Common myeloid progenitor, CD34-positive (primary cell): ENCODE measurements at places on chromosomes 7 and 10.

DNA sequence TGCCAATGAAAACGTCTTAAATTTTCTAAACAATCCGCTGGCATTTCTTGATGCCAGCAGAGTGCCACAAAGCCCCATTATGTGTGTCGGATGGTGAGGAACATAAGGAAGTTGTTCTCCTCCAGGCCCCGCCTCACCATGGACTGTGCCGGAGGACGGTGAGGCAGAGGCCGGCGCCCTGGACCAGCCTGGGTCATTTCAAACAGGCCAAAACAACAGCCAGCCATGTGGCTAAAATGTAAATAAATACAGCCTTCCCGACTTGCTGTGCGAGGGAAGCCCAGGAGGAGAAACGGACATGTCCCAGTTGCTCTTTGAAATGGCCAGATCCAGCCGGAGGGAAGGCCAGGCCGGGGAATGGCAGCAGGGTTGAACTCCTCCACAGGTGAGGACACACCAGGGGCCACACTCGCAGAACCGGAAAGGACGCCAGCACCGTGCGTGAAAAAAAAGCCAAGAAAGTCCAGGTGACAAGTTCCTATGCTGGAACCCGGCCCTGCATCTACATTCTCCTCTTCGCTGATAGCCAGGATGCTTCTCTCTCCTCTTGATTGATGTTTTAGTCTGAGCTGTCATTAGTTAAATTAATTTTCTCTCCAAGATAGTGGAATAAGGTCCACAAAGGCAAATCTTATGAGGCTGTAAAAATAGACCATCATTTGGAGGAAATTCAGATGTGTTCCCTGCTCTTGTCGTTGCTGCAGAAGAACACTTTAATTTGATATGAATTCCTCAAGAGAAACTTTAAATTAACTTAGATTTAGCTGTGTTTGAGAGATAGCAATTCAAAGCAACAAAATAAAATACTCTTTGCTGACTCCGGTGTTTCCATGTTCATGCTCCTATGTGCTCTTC, 64.6 kb downstream of the EBF3 start:
- DNase-seq, result no peak

- no peak for DNase-seq
Measured at GRCh38 chr7:131591687-131592319, 35.4 kb upstream of the PODXL start.

DNA sequence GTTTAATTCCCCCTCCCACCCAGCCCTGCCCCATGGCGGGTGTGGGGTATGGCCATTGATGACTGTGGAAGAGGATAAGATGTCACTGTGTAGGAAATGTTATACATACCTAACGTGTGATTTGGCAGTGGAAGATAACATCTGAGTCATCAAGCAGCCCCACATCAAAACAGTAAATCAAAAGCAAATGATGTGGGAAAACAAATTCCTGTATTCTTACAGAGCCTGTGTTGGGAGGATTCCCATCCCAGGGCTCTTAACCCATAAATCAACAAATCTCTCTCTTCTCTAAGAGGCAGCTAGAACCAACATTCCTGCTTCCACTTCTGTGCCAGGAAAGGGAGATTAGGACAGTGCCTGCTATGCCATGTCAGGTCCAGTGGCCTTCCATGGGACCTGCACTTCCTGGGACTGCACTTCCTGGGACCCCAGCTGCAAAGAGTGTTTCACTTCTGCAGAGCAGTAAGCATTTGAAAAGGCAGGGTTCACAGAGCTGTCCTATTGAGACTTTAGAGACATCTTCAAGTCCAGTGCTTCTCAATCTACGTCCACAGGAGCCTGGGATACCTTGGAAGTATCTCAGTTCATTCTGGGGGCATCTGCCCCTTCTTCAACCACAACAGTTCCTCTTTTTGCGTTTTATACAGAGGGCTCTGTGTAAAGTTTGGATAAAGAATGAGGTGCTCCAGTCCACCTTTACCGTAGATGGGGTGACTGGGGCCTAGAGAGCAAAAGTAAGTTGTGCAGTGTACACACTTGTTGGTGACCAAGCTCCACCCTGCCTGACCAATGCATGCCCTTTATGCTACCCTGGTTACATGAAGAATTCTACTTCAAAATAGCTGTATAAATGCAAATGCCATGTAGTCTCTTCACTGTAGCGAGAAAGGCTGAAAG, 45.7 kb downstream of the ATXN7L1 start:
- no peak for DNase-seq

GRCh38 chr7:114567416-114567815, 152.8 kb downstream of the FOXP2 start:
- no peak for DNase-seq

GRCh38 chr10:24617771-24618396, 105.8 kb downstream of the ARHGAP21 start:
- DNase-seq, result peak; percentile 72

DNA sequence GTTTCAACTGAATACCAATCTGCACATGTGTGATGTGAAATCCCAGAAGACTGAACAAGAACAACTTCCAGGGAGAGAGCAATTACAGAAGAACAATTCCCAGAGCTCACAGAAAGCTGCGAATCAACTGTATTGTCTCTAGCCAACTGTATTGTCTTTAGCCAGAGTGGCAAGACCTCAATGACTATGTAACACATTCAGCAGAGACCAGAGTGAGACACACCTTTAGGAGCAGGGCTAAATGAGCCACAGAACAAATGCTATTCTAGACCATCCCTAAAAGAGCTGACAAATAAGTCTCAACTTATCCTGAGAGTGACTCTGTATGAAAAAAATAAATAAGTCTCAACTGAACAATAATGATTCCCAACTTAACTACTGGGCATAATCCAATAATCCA, 72.0 kb downstream of the KMT2C start:
- DNase-seq, result no peak

- DNase-seq, result no peak
Measured at GRCh38 chr7:88437132-88437531, 130.4 kb upstream of the STEAP4 start.

DNA sequence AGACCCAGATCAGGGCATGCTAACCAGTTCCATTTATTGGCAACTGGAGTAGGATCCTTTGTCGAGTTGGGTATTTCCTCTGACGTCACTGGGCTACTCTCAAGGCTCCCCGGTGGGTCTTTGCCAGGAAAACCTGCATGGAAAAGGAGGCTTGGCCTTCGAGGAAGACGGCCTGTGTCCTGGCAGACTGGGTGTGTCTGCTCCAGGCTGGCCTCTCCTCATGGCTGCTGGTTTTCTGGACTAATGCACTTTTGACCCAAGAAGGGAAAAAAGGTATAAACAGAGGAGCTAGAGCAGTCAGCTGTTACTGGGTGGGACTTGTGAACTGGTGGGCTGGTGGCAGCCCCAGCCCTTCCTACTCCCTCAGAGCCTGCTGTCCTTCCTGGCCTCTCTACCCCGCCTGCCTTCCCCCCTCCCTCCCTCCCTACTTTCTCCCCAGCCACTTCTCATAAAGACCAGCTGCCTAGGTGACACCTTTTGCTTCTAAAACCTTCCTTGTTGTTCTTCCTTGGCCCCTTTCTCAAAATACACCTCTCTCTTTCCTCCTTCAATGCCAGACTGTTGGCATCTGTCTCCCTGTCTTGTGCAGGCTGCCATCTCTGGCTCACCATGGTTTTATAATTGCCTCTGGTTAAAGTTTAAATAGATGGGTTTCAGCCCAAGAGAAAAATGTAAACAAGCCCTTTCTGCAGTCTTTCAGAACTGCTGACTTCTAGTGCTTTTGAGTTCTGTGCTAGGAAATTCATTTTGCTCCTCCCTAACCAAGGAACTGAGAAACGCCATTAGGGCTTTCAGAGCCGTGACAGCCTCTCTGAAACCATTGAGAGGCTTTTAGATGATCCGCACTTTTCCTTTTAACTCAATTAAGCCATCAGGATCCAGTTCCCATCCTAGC, 101.8 kb upstream of the MKLN1 start:
- no peak for DNase-seq

GRCh38 chr10:35794703-35795102, 152.6 kb upstream of the FZD8 start:
- DNase-seq, result no peak

GRCh38 chr7:1693991-1694524, 24.0 kb downstream of the ELFN1 start:
- DNase-seq, result no peak

DNA sequence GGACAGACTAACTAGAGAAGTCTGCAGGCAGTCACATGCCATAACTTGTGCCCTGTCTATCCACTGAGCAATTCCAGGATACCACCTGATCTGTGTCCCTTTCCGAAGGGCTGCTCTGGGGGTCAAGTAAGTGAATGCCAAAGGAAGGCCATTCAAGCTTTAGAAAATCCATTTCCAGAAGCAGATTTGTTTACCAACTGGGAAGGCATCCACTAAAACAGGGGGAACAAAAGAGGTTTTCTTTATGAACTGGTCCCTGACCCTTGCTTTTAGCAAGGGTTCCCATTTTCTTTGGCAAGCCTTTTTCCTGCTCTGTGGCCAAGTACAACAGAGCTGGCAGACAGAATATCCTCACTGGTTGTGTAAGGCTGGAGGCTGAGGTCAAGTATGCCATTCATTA, 36.5 kb downstream of the ITPRID1 start:
- DNase-seq, result no peak

DNA sequence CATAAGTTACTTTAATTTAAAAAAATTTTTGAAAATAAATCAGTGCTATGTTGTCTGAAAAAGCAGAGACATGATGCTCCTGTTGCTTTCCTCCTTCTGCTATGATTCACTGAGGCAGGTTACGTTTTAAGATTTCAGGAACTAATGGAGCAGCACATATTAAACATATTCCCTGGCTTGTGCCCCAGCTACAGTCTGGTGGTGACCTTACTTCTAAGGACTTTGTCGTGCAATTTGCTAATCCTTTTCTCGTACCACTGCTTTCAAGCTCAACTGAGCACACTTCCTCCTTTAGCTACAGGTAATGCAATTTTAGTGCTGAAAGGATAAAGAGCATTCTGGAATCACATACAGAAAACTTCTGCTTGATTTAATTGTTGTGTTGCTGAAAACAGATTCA, 16.2 kb upstream of the PRR15 start:
- DNase-seq, result no peak

DNA sequence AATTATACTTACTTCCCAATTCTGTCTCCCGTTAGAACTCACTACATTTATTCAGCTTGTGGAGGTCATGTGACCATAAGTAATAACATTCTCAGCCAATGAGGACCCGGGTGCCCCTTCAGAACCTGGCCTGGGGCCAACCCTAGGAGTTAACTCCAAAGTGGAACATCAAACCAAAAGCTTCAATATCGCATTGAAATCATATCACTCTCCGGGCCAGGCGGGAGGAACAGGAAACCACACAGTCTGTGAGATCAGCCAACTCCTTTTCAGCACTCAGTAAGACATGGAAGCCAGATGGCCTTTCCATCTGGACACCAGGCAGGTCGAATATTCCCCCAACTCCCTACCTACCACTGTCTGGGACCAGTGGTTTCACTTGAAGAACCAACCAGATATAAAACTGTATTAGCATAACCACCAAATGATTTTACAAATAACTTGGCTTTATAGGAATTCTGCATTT, 5.5 kb downstream of the CREB3L2 start:
- peak; percentile 64 for DNase-seq

GRCh38 chr10:44930904-44931620, 19.9 kb downstream of the TMEM72 start:
- DNase-seq, result no peak

DNA sequence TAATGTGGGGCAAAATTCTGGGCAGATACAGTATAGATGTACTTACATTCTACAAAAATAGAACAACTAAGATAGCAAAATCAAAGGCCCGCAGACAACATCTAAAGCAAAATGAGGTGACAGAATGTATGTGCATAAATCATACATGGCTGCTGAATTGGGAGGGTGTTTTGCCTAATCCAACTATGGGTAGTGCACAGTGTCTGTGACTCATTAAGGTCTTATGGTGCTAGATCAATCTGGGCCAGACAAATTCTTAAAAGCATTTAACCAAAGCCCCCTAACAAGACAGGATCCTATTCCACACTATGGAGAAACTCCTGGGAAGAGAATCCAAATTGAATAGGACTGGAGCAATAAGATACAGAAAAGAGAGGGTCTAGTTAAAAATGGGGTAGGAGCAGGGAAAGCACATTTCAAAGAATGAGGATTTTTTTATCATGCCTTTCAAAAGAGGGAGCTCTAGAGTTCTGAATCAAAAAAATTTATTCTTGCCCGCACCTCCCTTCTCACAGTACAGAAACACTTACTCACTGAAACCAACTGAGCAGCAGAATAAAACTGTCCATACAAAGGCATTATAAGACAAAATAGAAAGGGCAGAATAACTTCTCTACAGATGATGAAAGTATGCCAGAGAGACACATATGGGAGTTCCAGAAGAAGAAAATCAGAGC, 181.3 kb downstream of the RNLS start:
- DNase-seq, result no peak

- peak; percentile 40 for DNase-seq
Measured at GRCh38 chr7:23938937-23939552, 229.0 kb downstream of the STK31 start.

- no peak for DNase-seq
Measured at GRCh38 chr10:131814567-131815265, 86.1 kb upstream of the PPP2R2D start.

DNA sequence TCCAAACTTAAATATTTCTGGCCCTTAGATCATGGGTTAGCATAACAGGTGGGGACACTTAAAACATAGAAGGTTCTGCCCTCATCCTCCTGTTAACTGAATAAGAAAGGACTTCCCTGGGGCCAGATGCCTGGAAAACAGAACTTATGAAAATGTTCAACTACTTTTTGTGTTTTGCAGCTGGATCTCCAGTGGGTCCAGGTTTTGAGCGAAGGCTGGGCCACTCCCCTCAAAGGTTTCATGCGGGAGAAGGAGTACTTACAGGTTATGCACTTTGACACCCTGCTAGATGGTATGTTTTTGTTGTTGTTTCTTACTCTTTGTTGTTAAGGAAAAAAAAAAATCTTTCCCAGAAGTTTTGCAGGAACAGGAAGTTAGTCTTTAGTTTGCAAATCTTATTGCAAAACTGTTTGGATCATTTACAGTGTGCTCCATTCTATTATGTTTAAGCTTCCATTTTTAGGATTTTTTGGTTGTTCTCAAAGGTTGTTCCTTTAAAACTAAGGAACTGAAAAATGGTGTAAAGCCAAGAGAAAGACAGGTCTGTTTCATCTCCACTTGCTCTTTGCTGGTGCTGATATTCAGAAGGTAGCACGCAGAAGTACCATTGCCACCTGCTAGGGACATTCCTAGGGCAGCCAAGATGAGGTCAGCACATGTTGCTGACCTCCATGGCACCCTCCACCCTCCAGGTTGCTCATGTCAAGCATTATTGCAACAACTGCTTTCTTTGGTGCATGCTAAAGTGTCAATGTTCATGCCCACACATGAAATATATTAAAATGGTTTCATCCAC, 56.1 kb downstream of the PAPSS2 start:
- no peak for DNase-seq

DNA sequence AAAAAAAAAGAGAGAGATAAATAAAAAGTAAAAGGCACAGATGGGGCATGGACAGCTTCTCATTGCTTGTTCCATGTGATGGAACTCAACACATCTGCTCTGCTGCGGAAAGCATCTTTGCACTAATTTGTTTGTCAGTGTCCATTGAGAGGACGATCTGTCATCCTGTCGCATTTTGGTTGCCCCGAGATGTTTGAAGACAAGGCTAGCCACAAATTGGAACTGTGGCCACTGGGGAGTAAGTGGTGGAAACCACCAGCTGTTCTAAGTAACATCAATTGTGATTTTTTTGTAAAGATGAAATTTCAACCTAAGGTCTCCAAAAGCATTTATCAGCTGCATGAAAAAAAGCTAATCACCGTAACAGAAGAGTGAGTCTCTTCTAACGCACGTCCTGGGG, 312.7 kb downstream of the ADARB2 start:
- no peak for DNase-seq
